Skin of body (tissue), 3 donors: ENCODE measurements at places on chromosomes 16 and 17.
A peak's percentile ranks its signal among the peaks of the same experiment; 100 is the strongest.

DNA sequence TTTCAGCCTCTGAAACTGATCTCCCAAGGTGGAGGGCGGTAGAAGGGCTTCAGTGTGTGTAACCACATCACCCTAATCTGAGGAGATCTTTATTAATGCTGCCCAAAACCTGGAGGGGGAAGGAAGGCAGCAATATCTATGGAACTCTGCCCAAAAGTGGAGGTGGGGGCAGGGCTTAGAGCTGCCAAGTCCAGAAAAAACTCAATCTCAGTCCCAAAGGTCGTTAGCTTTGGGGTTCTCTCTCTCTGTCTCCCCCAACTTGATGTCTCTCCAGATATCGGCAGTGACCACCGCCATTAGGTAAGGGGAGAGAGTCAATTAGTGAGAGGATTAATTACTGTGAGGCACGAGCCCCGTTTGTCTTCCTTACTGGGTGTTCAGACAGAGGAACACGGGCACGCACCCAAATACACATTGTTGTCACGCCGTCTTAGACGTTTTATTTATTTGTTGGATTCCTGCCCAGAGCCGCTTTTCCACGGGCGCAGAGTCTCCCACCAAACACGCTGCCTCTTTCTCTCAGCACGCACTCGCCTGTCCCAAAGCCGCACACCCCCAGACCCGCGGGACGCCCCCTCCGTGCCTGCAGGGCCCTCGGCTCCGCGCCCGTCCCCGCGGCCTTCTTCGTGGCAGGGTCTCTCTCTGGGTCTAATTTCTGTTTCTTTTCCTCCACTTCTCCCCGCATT is 5.4 kb upstream of the LHX1 start:
- no peak for DNase-seq

DNA sequence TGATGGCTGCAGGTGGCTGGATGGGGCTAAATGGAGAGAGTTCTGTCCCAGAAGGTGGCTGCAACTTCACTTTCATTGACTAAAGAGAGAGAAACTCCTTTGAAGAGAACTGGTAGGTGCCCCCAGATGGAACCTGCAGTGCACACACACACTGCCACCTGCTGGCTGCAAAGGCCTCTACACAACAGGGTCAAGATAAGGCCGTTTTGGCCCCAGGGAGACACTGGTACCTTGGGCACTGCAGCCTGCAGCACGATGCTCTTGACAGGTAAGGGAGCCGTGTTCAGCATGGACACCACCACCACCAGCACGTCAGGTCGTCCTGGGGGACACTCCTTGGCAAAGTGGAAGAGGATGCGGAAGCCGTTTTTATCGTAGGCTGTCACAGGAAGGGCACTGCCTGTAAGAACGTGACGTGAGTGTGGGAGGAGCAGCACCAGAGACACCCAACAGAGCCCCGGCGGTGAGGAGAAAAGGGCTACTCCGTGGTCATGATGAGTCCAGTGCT is 22.7 kb downstream of the GGA3 start:
- DNase-seq: no peak

DNA sequence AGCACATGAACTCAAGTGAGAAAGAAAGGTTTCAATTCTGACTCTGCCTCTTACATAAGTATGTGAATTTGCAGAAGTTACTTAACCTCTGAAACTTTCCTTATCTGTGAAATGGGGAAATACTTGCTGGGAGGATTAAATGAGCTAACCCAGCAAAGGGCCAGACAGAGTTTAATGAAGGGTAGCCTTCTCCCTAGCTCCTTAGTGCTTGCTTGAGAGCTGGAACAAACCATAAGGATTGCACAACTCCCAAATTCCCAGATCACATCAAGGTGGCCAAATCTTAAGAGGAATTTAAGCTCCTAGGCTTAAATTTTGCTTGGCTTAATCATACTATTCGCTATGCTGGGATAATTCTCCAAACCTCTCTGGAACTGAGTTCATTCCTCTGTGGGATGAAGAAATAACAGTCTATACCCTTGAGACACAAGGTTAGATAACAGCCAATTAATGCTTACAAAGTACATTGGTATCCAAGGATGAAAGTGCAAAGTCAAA is 11.8 kb upstream of the WSB1 start:
- no peak for DNase-seq

GRCh38 chr16:86557587-86557986 is 2.6 kb upstream of the MTHFSD start:
- DNase-seq: no peak

- DNase-seq: no peak
Measured at GRCh38 chr16:12802048-12802447, 1.6 kb downstream of the CPPED1 start.

- DNase-seq: no peak
Measured at GRCh38 chr16:11657556-11657955, 10.7 kb upstream of the SNN start.

DNA sequence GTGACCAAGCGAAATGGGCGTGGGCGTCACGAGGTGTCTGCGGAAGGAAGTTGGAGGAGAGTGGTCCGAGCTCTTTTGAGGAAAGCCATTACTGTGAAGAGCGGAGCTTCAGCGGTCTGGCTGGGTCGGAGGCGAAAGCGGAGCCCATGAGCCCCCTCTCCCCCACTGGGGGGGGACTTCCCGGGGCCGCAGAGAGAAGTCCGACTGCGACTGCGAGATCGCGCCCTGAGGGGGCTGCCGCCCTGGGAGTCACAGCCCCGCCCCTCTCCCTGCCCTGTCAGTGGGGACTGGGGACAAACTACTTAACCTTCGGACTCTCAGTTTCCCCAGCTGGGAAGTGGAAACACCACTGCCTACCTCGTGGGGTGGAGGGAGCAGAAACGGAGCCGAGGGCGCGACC is 20.0 kb upstream of the ARL4D start:
- no peak for DNase-seq

GRCh38 chr16:75460446-75460845 is 4.0 kb downstream of the TMEM170A start:
- DNase-seq: peak; percentile 88

DNA sequence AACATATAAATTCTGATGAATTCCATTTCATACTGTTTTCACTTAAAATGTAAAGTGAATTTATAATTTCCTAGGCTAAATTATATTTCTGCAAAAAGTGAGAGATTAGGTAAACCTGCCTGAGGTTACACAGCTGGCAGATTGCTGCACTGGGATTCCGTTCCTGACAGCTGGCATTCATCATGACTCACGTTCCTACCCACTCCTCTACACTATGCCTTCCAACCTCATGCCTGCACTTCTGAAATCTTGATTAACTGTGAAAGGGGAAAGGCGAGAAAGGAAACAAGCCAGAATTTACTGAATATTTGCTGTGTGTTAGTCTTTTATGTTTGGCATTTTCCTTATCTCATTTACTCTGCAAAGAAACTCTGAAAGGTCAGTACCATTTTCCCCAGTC is 73.3 kb upstream of the MON1B start:
- DNase-seq: no peak

GRCh38 chr16:56994311-56994710 is 5.0 kb downstream of the NLRC5 start:
- DNase-seq: no peak

DNA sequence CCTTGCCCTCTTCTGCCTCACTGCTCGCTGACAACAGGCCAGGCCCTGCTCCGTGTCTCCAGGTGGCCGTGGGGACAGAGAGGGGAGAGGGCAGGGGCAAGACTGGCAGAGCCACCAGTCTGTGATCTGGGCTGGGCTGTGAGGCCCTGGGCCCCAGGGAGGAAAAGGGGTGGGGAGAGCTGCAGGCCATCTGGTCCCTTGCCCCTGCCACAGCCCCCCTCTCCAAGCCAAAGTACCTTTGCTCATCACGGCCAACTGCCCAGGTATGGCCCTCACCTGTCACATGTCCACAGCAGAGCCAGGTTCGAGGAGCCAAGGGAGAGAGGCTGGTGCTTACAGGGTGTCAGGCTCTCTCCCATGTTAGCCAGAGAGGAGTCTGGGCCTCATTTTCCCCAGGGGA is 91.4 kb upstream of the LHX1 start:
- no peak for DNase-seq

DNA sequence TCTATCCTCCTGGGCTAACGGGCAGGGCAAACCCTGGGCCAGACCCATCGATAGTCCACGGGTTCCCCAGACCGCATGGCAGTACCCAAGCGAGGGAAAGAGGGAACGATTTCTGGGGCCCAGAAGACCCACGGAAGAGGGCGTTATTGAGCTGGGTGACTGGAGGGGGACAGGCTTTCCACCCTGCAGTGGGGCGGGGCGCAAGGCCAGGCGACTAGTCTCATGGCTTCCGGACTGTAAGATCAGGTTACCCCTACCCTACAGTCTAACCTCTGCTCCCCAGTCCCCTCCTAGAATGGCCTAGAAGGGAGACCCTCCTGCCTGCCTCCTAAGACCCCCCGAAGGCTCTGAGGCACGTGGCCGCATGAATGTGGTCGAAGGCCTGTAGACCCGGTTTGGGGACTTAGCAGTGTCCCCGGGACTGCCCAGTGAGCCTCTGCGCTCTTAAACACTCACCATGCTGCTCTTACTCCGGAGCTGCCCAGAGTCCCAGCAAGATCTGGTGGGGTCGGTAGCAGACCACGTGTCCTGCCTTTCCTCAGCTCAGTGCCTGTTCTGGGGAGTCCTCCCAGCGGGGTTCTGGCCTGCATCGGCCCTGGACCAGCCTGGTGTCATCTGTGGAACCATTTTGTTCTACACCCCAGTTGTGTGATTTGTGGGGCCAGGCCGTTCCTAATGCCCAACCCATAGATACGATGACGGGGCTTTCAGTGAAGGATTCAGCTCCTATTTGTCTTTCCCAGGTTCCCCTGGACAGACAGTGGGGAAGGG is 13.2 kb upstream of the AURKB start:
- DNase-seq: no peak

DNA sequence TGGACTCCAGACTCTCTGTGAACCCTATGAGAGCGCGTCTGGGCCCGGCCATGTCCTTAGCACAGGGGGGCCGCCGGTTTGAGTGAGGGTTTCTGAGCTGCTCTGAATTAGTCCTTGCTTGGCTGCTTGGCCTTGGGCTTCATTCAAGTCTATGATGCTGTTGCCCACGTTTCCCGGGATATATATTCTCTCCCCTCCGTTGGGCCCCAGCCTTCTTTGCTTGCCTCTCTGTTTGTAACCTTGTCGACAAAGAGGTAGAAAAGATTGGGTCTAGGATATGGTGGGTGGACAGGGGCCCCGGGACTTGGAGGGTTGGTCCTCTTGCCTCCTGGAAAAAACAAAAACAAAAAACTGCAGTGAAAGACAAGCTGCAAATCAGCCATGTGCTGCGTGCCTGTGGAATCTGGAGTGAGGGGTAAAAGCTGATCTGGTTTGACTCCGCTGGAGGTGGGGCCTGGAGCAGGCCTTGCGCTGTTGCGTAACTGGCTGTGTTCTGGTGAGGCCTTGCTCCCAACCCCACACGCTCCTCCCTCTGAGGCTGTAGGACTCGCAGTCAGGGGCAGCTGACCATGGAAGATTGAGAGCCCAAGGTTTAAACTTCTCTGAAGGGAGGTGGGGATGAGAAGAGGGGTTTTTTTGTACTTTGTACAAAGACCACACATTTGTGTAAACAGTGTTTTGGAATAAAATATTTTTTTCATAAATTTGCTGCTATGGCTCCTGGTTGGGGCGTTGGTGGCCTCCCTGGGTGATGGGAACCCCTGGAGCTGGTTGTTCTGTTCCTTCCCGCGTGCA is 23.1 kb downstream of the STAT5A start:
- peak; percentile 90 for DNase-seq

DNA sequence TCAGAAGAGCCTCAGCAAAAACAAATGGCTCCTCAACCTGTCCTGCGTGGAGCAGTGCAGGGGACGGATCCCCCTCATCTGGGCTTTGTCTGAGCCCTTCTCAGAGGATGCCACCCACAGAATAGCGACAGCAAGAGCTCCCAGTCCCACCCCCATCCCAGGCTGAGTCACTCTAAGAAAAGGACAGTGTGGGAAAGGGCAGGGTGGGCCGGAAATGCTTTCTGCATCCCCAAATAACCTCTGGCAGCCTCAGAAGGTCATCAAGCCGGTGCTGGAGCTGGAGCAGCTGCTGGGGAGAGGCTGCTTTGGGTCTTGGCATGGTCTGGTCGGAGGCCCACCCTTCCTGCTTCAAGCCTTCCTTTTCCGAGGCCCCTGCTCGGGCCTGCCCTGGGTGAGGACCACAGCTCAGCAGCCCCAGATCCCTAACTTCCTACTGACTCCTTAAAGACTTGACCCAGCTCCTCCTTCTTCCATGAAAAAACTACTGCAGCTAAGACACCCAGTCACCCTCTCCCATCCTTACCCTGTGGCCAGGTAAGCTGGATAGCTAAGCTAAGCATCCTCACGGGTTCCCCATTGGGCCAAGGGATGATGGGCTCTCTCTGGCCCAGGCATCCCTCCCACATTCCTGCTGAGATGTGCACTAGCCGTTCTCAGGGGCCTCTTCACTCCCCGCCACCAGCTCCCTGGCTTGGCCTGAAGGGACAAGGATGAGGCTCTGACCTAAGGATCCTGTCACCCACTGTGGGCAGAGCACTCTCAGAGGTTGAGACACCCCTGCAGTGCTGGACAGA is 8.7 kb downstream of the SLC12A4 start:
- no peak for DNase-seq

GRCh38 chr17:74490716-74491115 is 24.3 kb downstream of the CD300A start:
- no peak for DNase-seq

GRCh38 chr17:65677932-65678331 is 116.5 kb upstream of the AXIN2 start:
- DNase-seq: no peak

DNA sequence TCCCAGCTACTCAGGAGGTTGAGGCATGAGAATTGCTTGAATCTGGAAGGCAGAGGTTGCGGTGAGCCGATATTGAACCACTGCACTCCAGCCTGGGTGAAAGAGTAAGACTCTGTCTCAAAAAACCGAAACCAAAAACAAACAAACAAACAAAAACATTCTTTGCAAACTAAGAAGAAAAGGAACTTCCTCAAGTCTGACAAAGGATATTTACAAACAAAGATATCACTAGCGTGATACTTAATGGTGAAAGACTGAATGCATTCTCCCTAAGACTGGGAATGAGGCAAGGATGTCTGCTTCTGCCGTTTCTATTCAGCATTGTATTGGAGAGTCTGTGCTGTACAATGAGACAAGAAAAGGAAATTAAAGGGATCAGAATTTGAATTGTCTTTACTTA is 10.5 kb upstream of the MPO start:
- DNase-seq: no peak

- DNase-seq: no peak
Measured at GRCh38 chr17:77254951-77255825, 114.4 kb downstream of the SEC14L1 start.

- DNase-seq: peak; percentile 16
Measured at GRCh38 chr17:31596382-31597323, 205.2 kb downstream of the RAB11FIP4 start.
